NCI-H345 (cell line): ENCODE measurements at places on chromosomes 13 and 19.

- DNase-seq, result no peak
These were observed 11.9 kb upstream of the C13orf42 start for GRCh38 chr13:51122868-51123566.

DNA sequence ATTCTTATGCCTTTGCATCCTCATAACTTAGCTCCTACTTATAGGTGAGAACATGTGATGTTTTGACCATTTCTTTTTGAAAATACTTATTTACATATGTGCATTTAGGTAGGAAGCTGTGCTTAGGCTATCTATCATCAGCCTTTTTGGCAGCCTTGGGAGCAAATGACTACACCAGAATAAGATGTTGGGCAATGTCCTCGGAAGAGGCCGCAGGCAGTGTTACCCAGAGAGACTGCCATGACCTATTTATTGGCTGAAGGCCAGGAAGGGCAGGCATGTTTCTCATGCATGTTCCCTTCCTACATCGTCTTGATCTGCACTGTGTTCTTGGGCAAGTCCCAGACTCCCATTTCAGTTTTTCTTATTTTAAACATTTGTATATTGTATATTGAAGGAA, 122.3 kb downstream of the B3GLCT start:
- no peak for DNase-seq

DNA sequence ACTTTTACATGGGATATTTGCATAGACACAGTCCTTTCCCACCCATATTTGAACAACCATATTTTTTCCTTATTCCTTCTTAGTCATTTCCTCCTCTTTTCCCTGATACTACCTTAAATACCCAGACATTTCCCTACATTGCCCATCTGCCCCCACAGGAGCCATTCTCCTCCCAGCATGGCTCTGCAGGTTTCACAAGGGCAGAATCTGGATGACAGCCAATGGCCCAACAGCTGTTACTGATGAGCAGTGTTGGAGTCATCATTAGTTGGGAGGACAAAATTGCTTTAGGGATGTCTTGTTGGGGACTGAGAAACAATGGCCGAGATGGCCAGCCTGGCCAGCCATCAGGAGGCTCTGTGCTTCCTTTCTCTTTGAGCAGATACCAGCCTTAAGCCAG, 209.5 kb downstream of the KLF5 start:
- peak; percentile 61 for DNase-seq

- DNase-seq, result no peak
These were observed 32.7 kb downstream of the TIMM13 start for GRCh38 chr19:2394442-2395292.

DNA sequence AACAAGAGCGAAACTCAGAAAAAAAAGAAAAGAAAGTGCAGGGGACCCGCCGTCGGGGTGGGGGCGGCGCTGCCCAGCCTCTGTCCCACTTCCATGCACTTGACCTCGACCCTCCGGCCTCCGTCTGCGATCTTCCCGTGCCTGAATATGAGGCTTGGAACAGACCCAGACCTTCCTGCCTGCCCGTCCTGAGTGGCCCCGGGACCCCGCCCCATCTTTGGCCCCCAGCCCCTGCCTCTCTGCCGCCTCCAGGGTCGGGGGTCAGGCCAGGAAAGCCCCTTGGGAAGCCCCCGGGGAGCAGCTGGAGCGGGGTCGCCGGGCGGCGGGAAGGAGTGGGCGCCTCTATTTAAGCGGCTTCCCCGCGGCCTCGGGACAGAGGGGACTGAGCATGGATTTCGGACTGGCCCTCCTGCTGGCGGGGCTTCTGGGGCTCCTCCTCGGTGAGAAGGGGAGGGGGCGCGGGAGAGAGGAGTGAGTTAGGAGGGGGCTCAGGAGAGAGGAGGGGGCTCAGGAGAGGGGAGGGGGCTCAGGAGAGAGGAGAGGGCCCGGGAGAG, at the start of gene MADCAM1:
TSS of gene MADCAM1 (plus strand) at position 375 of the 554 bp plus-strand sequence. CDS start at position 389, 14 bp downstream.
- DNase-seq, result no peak

- DNase-seq, result no peak
These were observed 6.6 kb upstream of the ESD start for GRCh38 chr13:46803586-46803985.

GRCh38 chr19:4068047-4068966, 1.6 kb upstream of the ZBTB7A start:
- DNase-seq, result no peak

DNA sequence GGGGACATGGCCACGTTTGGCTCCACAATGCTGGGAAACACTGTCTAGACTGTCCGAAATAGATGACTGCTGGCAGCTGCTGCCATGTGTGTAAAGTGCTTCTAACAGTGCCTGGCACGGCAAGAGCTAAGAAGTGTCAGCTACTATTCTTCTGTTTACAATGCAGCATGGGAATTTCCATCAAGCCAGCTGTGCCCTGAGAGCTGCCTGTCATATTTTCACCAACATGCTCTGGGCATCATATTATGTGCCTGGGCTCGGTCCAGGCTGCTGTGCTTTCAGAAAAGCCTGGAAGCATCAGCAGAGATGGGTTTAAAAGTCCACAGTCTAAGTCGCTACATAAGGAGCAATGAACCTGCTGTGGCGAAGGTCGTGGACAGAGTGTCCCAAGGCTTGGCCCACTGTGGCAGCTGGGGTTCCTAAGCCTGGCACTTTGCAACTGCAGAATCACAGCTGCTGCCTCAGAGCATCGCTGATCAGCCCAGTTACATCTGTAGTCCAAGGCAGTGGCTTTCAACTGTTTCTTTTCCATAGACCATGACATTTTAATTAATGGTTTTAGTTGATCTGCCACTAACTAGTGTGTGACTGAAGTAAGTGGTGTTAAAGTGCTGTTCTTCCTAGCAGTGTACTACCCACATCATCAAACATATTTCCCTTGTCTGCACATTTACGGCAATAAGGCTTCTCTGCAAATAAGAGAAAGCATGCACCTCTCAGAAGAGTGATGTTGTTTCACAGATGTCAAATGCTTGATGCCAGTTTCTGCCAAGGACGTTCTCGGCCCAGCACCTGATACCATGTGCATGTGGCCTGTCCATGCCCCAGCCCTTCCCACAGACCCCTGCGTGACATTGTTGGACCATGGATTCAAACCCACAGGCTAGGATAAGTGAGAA, 95.7 kb upstream of the C1QTNF9B start:
- DNase-seq, result no peak

DNA sequence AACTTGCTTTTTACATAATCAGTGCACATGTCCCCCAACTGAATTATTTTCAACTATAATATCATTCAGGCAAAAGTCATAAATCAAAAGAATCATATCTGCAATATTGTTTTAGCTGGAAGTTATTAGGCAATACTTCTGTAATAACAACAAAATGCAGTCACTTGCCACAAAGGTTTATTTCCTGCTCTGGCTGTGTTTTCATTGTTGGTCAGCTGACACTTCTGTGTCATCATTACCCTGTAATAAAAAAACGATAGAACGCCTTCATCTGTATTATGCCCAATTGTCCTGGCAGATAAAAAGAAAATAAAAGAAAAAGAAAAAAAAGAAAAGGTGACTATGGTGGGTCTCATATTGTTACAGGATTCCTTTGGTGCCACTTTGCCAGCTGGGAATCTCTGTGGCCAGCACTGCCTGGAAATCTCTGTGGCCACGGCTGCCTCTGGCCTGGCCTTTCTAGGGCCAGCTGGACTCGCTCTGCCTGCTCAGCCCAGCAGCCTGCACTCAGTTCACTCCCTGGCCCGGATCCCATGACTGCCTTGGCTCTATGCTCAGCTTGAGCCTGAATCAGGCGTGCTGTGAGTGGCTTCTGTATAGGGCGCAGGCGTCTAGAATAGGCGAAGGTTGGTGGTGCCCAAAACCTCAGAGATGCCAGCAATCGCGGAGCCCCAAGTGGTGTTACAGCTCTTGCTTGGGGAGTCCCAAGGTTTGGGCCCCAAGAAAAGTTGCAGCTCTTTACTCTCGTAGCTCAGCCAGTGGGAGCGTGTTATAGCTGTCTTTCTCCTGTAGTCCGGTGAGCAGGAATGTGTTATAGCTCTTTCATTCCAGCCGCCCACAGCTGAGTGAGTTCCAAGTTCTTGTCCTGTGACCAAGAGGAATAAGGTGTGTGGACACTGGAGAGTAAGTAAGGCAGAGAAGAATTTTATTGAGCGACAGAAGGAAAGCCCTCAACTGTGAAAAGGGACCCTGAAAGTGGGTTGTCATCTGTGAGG, 1227.1 kb downstream of the SLITRK1 start:
- DNase-seq, result no peak

GRCh38 chr13:97495678-97496077, 61.7 kb downstream of the RAP2A start:
- no peak for DNase-seq

- DNase-seq, result no peak
These were observed 1110.0 kb upstream of the PCDH20 start for GRCh38 chr13:62525652-62526051.

- DNase-seq, result no peak
These were observed 413.1 kb upstream of the ARGLU1 start for GRCh38 chr13:106981051-106981450.

DNA sequence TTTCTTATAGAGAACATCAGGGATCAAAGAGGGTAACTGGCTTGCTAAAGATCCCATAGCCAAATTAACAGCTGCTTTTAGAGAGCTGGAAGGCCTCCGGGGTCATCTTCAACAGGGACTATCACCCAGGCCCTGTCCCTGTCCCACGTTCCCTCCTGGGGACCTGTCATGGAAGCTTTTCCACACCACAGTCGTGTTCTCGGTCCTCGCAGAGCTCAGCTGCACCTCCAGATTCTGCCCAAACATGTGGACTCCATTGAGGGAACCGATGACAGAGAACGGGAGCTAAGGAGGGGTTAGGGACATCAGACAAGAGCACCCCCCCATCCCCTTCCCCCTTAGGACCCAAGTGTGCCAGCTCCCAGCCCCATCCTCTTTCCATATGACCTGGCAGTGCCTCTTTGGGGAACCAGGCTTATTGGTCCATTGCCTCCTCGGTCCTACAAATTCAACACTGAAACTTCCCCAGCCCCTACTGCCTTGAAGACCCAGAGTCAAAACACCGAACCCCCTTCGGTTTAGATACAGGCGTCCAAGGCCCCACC, 568 bp downstream of the FUZ start:
- no peak for DNase-seq

- DNase-seq, result no peak
These were observed 15.8 kb upstream of the ARHGEF7 start for GRCh38 chr13:111099290-111099689.

GRCh38 chr13:46165485-46166223, 16.3 kb downstream of the LCP1 start:
- DNase-seq, result no peak

- no peak for DNase-seq
These were observed 13.4 kb downstream of the TECR start for GRCh38 chr19:14542711-14543328.

- DNase-seq, result no peak
These were observed 26.5 kb downstream of the FPR3 start for GRCh38 chr19:51821456-51821855.

GRCh38 chr13:108769213-108770070, 140.0 kb downstream of the MYO16 start:
- DNase-seq, result no peak

- DNase-seq, result no peak
These were observed 33.6 kb upstream of the FFAR2 start for GRCh38 chr19:35414442-35414841.

- DNase-seq, result no peak
These were observed 2.3 kb downstream of the HSPB6 start for GRCh38 chr19:35754370-35755130.

DNA sequence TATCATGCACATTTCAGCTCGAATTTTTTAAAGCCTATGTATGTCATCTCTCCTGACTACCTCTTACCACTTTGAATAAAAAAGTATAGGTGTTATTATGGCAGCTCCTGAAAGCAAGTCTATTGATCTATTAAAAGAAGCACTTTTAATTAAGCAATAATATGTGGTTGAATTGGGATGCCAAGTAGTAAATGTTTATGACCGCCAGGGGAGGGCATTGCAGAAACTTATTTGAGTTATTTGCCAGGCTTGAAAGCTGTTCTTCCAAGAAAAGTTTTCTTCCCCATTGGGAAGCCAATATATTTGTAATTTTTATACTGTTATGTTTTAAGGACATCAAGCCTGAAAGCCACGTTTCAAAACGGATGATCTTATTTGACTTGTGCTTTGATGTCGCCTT, 88.1 kb upstream of the SOX21 start:
- DNase-seq, result no peak

DNA sequence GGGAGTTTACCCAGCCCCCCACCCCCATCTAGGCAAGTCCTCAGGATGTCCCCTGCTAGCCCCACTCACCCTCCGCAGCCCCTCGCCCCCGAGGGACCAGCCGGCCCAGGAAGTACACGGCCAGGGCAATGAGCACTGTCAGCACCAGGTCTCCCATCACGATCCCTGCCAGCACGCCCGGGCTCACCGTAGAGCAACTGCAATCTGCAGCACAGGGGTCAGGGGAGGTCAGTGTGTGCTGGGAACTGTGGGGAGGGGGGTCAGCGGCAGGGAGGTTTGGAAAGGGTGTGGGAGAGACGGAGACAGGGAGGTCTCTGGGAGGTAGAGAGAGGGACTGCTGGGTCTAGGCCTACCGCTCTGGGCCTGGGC, 734 bp downstream of the TYROBP start:
- no peak for DNase-seq

DNA sequence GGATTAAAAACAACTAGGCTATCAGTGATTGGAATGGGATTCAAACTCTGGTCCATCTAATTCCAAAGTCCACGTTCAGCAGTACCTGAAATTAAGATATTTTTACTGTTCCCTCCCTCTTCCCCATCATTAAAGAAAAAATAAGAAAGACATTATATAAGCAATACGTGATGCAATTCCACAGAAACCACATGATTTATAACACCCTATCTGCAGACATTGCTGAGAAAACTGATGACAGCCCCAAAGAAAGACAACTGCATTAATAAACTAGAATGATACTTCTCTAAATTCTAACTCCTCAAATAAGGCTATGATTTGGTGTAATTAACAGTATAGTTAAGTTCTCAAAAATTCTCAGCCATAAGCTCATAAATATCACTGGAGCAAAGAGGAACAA, 19.1 kb downstream of the LNX2 start:
- no peak for DNase-seq

- no peak for DNase-seq
These were observed at the start of gene SMIM44 for GRCh38 chr19:3483226-3483628. Gene SMIM44, minus strand, starts transcription at chr19:3483441. Its CDS starts 38 bp downstream, at chr19:3483403.

GRCh38 chr13:31352467-31352866, 152.7 kb downstream of the B3GLCT start:
- no peak for DNase-seq

DNA sequence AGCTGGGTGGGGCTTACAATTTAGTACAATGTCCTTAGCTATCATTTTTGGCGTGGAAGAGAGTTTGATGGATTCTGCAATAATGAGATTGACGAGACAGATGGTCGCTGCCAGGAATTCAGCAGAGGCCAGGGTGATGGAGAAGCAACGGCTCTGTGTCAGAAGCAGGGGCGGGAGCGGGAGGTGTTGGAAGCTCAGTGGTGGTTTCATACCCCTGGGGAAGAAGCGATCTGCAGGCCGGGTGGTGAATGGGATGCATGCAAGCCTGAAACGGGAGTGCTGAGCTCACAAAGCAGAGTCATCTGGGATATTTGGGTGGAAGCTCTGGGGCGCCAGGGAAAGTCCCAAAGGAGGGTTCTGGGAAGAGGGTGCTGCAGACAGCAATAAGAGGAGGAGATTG, 370.8 kb downstream of the ZNF536 start:
- DNase-seq, result no peak
